Neuronal stem cell (in vitro differentiated cells): ENCODE measurements at places on chromosomes 4 and X.

DNA sequence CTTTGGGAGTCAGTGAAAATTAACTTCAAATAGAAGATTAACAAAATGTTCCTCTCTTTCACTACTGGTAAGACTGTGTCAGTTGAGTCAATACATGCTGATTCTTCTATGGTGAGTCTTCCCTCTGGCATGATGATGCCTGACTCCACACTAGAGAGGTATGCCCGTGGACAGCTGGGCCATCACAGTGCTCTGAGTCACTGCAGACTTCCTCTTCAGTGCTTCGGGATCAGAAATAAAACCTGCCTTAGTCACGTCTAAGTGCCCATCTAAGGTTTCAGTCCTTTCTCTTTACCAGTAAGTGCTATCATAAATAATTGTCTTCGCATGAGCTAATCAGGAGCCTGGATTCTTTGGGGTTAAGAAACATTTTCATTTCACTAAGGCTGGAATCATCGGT is 1.6 kb upstream of the ASB5 start:
- no peak overlapping the region for H3K4me3 ChIP-seq
- no peaks in the 10 kb centered on the region for H3K36me3 ChIP-seq
- H3K27ac ChIP-seq, result no peak overlapping the region

- H3K4me3 ChIP-seq, result no peak overlapping the region
- no peaks in the 10 kb centered on the region for H3K36me3 ChIP-seq
- H3K4me1 ChIP-seq, result no peaks in the 10 kb centered on the region
- no peaks in the 10 kb centered on the region for H3K27me3 ChIP-seq
- no peak for DNase-seq
- no peak overlapping the region for H3K27ac ChIP-seq
These were observed 406.1 kb downstream of the IQCM start for GRCh38 chr4:149409555-149409962.

- no peak overlapping the region for H3K4me3 ChIP-seq
- DNase-seq, result no peak
These were observed 201.7 kb upstream of the AFF2 start for GRCh38 chrX:148298737-148299136.

DNA sequence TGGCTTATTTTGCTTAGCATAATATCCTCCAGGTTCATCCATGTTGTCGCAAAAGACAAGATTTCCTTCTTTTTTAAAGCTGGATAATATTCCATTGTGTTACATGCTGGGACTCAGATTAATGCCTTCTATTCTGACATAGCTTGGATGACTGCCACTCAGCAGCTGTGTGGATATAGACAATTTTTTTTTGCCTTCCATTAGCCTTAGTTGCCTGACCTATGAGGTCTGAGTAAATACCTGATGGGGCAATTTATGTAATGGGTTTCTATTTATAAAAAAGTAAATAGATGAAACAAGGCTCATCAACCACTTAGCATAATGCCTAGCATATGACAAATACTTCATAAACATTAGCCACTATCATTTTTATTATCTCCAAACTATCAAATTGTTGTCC is 515.4 kb downstream of the ZNF674 start:
- H3K4me1 ChIP-seq, result no peaks in the 10 kb centered on the region
- no peak overlapping the region for H3K4me3 ChIP-seq
- DNase-seq, result no peak

GRCh38 chr4:4831825-4832224 is 27.6 kb upstream of the MSX1 start:
- no peaks in the 10 kb centered on the region for H3K4me1 ChIP-seq
- H3K27ac ChIP-seq, result no peak overlapping the region
- H3K36me3 ChIP-seq, result no peaks in the 10 kb centered on the region
- no peak for DNase-seq
- H3K27me3 ChIP-seq, result peaks cover 4% of the 10 kb centered on the region
- H3K4me3 ChIP-seq, result no peak overlapping the region

- H3K27ac ChIP-seq, result no peak overlapping the region
- H3K4me1 ChIP-seq, result no peaks in the 10 kb centered on the region
- H3K27me3 ChIP-seq, result no peaks in the 10 kb centered on the region
- H3K36me3 ChIP-seq, result no peaks in the 10 kb centered on the region
- DNase-seq, result no peak
These were observed 28.7 kb upstream of the FAM9B start for GRCh38 chrX:9062641-9063040.

DNA sequence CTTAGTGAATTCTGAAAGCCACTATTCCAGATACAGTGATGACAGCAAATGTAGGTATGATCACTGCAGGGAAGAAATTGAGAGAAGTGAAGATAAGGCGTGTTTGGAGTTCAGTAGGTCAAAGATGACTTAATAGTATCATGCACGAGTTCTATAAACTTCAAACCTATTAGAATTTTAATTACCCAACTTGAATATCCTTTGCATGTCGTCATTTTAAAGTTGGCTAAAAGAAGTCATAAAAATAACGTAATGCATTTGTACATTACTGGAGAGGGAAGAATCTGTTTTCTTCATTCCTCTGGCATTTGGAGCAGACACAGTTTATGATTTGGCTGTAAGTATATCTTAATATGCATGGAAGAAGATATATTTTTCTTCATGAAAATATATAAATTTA is 68.6 kb upstream of the MXRA5 start:
- no peaks in the 10 kb centered on the region for H3K4me1 ChIP-seq
- no peak for DNase-seq
- no peaks in the 10 kb centered on the region for H3K36me3 ChIP-seq
- no peaks in the 10 kb centered on the region for H3K27me3 ChIP-seq
- H3K4me3 ChIP-seq, result no peak overlapping the region

DNA sequence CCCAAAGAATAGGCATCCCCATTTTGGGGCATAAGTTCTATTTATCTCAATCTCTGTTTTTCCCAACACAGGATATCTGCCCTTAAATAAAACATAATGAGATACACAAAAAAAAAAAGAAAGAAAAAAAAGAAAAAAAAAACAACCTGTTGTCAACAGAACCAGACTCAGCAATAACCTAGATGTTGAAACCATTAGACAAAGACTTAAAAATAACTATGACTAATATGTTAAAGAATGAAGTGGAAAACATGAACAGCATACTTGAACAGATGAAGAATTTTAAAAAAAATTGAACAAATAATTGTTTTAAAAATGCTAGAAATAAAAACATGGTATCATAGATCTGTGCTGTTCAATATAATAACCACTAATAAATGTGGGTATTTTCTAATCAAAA is 93.4 kb upstream of the RXFP1 start:
- DNase-seq, result no peak
- H3K27me3 ChIP-seq, result no peaks in the 10 kb centered on the region
- no peaks in the 10 kb centered on the region for H3K36me3 ChIP-seq
- H3K4me1 ChIP-seq, result no peaks in the 10 kb centered on the region
- no peak overlapping the region for H3K27ac ChIP-seq

GRCh38 chr4:73679836-73680235 is 59.6 kb upstream of the RASSF6 start:
- H3K4me3 ChIP-seq, result no peak overlapping the region
- no peak overlapping the region for H3K27ac ChIP-seq
- H3K27me3 ChIP-seq, result no peaks in the 10 kb centered on the region
- DNase-seq, result no peak

GRCh38 chr4:48110452-48110978 is 23.5 kb downstream of the TXK start:
- H3K36me3 ChIP-seq, result no peaks in the 10 kb centered on the region
- no peaks in the 10 kb centered on the region for H3K27me3 ChIP-seq
- H3K4me1 ChIP-seq, result no peaks in the 10 kb centered on the region
- DNase-seq, result no peak
- no peak overlapping the region for H3K4me3 ChIP-seq
- H3K27ac ChIP-seq, result no peak overlapping the region

DNA sequence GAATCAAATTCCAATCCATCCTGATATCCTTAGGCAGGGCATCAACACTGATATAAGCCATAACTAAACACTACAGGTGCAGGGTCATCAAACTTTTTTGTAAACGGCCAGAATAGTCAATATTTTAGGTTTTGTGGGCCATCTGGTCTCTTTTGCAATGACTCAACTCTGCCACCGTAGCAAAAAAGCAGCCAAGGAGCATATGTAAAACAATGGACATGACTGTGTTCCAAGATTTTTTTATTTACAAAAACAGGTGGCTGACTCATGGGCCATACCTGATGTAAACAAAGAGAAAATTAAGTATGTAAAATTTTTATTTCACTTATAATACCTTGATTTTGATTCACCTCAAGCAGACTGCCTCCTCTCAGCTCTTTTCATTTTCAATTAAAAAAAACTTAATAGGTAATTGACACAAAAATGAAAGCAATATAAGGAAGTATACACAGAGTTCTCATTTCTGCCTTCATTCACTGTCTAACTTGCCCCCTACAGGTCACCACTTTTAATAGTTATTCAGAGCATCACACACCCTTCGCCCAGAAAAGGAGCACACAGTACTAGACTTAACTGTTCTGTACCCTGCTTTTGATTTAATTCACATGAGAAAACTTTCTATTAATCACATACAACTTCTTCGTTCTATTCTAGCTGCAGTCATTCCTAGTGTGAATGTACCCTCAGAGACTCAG is 35.3 kb upstream of the GPM6B start:
- H3K4me3 ChIP-seq, result no peak overlapping the region
- DNase-seq, result no peak
- H3K27me3 ChIP-seq, result no peaks in the 10 kb centered on the region
- peaks cover 4% of the 10 kb centered on the region for H3K4me1 ChIP-seq
- no peaks in the 10 kb centered on the region for H3K36me3 ChIP-seq

GRCh38 chr4:70359115-70359661 is 1.4 kb upstream of the SMR3A start:
- H3K4me1 ChIP-seq, result no peaks in the 10 kb centered on the region
- no peak for DNase-seq
- no peak overlapping the region for H3K27ac ChIP-seq
- H3K4me3 ChIP-seq, result no peak overlapping the region

DNA sequence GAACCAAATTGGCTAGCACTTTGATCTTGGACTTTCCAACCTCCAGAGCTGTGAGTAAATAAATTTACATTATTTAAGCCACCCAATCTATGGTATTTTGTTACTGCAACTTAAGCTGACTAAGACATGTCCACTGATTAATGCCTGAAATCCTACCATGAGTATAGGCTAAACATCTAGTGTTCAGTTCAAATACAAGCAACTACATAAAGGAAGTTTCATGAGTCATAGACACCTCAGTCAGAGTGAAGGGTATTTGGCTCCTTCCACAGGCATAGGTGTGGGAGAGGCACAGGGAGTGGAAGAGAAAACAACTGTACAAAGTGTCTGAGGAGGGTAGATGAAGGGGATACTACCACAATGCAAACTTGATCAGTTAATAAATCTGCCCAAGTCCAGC is 35.5 kb upstream of the PCDH19 start:
- H3K27me3 ChIP-seq, result no peaks in the 10 kb centered on the region
- H3K27ac ChIP-seq, result no peak overlapping the region
- DNase-seq, result no peak
- H3K4me1 ChIP-seq, result no peaks in the 10 kb centered on the region
- no peaks in the 10 kb centered on the region for H3K36me3 ChIP-seq
- no peak overlapping the region for H3K4me3 ChIP-seq

GRCh38 chr4:155678011-155678410 is 11.4 kb downstream of the GUCY1A1 start:
- H3K4me1 ChIP-seq, result no peaks in the 10 kb centered on the region
- H3K36me3 ChIP-seq, result no peaks in the 10 kb centered on the region
- DNase-seq, result no peak

GRCh38 chrX:50707405-50707804 is 106.6 kb downstream of the SHROOM4 start:
- no peaks in the 10 kb centered on the region for H3K36me3 ChIP-seq
- H3K27me3 ChIP-seq, result peaks cover 2% of the 10 kb centered on the region
- H3K4me1 ChIP-seq, result no peaks in the 10 kb centered on the region
- no peak overlapping the region for H3K4me3 ChIP-seq
- H3K27ac ChIP-seq, result no peak overlapping the region

DNA sequence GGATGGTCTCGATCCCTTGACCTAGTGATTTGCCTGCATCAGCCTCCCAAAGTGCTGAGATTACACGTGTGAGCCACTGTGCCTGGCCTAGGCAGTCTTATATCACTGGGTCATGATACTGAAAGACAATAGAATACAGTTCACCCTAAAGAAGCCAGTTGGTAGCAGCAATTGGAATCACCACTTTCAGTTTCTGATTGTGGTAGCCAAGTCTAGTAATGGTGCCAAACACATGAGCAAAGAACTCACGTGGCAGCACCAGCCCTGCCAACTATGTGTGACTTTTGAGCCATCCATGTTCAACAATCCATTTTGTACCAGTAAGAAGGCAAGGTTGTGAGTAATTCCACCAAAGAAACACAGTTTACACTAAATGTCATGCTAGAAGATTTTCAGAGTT is 548.4 kb downstream of the KLHL13 start:
- H3K4me1 ChIP-seq, result no peaks in the 10 kb centered on the region
- H3K27ac ChIP-seq, result no peak overlapping the region
- H3K4me3 ChIP-seq, result no peak overlapping the region
- H3K27me3 ChIP-seq, result no peaks in the 10 kb centered on the region
- DNase-seq, result no peak

DNA sequence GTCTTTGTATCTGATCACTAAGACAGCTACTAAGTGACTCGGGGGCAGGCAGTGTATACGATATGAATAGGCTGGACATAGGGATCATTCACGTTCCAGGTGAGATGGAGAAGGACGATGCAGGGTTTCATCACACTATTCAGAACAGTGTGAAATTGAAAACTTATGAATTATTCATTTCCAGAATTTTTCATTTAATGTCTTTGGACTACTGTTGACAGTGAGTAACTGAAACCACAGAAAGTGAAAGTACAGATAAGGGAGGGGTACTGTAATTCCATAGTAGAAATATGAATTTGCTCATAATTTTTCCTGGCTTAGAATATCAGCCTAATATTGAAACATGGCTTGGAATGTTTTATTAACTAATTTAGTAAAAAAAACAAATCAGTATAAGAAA is 24.4 kb downstream of the TMEM144 start:
- no peak overlapping the region for H3K27ac ChIP-seq
- DNase-seq, result no peak
- H3K4me3 ChIP-seq, result no peak overlapping the region

DNA sequence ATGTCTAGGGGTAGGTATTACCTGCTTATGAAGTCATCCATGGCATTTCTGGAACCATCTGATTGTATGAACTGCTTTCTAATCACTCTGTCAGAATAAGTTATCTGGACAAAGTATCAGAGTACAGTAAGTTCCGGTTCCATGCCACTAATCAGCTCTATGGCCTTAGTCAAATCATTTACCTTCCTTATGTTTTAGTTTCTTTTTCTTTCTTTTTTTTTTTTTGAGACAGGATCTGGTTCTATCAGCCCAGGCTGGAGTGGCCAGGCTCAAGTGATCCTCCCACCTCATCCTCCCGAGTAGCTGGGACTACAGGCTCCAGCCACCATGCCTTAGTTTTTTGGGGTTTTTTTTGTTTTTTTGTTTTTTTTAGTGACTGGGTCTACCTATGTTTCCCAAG is 11.5 kb downstream of the XIAP start:
- no peaks in the 10 kb centered on the region for H3K27me3 ChIP-seq

GRCh38 chr4:8225706-8226443 is 26.8 kb downstream of the SH3TC1 start:
- peaks cover 14% of the 10 kb centered on the region for H3K4me1 ChIP-seq
- DNase-seq, result no peak
- no peak overlapping the region for H3K27ac ChIP-seq
- no peak overlapping the region for H3K4me3 ChIP-seq
- H3K36me3 ChIP-seq, result no peaks in the 10 kb centered on the region

- H3K36me3 ChIP-seq, result peaks cover 3% of the 10 kb centered on the region
- H3K4me1 ChIP-seq, result peaks cover 37% of the 10 kb centered on the region
- H3K4me3 ChIP-seq, result no peak overlapping the region
- no peak for DNase-seq
- H3K27me3 ChIP-seq, result no peaks in the 10 kb centered on the region
These were observed 152.9 kb downstream of the PTTG2 start for GRCh38 chr4:38113132-38113531.

GRCh38 chrX:44039556-44039955 is 66.4 kb upstream of the NDP start:
- peaks cover 2% of the 10 kb centered on the region for H3K27me3 ChIP-seq
- no peak for DNase-seq
- H3K4me3 ChIP-seq, result no peak overlapping the region
- H3K36me3 ChIP-seq, result no peaks in the 10 kb centered on the region
